Kidney epithelial cell (primary cell): ENCODE measurements at places on chromosomes 6 and 20. TPM values are rescaled to one million over a fixed set of nuclear protein-coding genes. Genes with fewer than 3 reads are reported as not detected.

GRCh38 chr6:20946022-20946421, 411.8 kb downstream of the CDKAL1 start:
- DNase-seq, result no peak

- DNase-seq, result no peak
Observed at GRCh38 chr6:3229566-3230178, 2.2 kb upstream of the TUBB2B start.

DNA sequence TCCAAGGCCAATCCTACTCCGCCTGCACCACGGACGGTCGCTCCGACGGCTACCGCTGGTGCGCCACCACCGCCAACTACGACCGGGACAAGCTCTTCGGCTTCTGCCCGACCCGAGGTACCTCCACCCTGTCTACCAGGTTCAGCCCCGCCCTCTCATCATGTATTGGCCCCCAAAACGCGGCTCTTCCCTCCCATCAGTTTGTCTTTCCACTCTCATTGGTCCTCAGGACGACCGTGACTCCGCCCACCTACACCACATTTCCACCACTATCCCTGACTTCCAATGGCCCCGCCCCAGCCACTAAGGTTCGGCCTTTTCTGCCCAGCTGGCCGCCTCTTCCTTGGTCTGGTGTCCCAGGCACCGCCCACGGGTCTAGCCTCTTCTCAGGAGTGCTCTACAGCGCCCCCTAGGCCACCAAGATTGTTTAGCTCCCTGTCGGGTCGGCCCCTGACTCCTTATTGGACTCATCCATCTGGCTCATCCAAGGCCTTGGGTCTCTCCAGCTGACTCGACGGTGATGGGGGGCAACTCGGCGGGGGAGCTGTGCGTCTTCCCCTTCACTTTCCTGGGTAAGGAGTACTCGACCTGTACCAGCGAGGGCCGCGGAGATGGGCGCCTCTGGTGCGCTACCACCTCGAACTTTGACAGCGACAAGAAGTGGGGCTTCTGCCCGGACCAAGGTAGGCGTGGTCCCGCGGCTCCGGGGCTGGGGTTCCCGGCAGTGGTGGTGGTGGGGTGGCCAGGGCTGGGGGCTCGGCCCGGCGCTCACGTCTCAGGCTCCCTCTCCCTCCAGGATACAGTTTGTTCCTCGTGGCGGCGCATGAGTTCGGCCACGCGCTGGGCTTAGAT, 3.1 kb downstream of the MMP9 start:
- no peak for DNase-seq

GRCh38 chr20:46111028-46111835, 6.9 kb upstream of the CD40 start:
- no peak for DNase-seq

DNA sequence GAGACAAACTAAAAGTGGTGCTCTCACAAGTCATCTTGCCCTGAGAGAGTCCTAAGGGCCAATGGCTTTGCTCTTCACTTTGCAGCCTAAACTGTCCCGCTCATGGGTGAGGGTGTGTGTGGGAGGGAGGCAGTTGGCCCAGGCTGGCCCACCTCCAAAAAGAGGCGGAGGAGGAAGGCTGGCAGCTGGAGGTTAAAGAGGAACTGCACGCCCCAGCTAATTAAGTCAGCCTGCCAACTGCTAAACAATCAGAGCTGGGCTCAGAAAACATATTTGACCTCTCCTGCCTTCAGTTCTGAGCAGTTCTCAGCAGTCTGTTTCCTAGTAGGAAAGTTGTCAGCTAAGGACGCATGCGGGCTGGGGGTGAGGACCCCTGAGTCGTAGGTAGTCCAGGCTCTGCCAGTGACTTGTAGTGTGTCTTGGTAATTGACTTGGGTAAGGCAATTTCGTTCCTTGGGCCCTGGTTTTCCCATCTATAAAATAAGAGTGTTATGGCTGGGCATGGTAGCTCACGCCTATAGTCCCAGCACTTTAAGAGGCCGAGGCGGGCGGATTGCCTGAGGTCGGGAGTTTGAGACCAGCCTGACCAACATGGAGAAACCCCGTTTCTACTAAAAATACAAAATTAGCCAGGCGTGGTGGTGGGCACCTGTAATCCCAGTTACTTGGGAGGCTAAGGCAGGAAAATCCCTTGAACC, 17.0 kb downstream of the GSS start:
- DNase-seq, result no peak

GRCh38 chr6:54070025-54070424, 41.2 kb upstream of the MLIP start:
- DNase-seq, result no peak

DNA sequence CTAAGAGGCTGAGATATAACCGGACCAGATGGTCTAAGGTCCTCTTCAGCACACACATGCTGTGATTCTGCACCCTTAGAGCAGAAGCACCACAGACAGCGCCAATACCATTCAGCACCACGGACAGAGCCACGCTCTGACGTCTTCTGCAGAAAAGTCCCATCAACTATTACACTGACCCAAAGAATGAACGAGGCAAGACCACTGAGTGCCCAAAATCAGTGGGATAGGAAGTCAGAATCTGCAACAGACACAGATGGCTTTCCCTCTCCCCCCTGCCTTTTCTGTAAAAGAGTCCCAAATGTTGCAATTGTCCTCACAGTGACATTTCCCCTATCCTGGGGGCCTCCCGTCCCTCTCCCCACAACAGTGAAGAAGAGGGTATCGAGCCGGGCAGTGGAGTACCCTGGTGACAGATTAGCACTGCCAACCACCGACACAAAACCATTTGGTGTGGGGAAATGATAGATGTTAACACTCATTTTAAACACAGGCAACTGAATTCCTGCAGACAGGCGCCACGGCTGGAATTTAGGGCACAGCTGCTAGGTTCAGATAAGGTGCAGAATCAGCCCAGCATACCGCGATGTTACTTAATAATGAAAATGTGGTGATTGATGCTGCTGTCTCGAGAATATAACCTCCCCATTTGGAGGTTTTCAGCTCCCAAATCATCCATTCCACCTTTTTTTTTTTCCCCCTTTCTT, 66.6 kb upstream of the CTNNBL1 start:
- no peak for DNase-seq

GRCh38 chr6:110815015-110815410, 256 bp downstream of the CDK19 start:
- no peak for DNase-seq

Gene AGER
- 0.25 and 2.7 TPM in 2 replicates for total RNA-seq

Gene NMBR
- not detected in 2 replicates for total RNA-seq

Gene ECT2L
- total RNA-seq, result not detected in 2 replicates

Gene GGTLC1
- total RNA-seq, result not detected in 2 replicates

Gene OR12D3
- total RNA-seq, result not detected in 2 replicates

Gene E2F1
- total RNA-seq, result 3.2 and 4.1 TPM in 2 replicates

Gene MTO1
- 27.5 and 34.9 TPM in 2 replicates for total RNA-seq
